ENCODE measurements at places on chromosomes 1 and 21.
A peak's percentile ranks its signal among the peaks of the same experiment; 100 is the strongest.

DNA sequence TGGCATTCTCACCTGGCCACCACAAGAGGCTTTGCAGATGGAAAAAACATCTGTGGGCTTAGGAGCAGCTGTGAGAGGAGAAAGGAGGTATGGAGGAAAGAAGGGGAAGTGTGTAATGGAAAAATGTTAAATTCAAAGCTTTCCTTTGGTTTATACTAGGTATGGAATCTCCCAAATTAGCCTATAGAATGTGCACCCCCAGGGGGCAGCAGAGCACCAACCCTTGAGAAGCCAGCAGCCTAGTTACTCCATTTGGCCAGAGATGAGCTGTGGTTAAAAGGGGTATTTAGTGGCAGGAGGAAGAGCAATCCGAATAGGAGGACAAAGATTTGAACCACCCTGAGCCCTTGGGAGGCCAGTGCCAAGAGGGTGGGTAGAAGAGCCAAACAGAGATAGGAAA is 97.5 kb upstream of the CTTNBP2NL start:
- DNase-seq, result peak; percentile 93

DNA sequence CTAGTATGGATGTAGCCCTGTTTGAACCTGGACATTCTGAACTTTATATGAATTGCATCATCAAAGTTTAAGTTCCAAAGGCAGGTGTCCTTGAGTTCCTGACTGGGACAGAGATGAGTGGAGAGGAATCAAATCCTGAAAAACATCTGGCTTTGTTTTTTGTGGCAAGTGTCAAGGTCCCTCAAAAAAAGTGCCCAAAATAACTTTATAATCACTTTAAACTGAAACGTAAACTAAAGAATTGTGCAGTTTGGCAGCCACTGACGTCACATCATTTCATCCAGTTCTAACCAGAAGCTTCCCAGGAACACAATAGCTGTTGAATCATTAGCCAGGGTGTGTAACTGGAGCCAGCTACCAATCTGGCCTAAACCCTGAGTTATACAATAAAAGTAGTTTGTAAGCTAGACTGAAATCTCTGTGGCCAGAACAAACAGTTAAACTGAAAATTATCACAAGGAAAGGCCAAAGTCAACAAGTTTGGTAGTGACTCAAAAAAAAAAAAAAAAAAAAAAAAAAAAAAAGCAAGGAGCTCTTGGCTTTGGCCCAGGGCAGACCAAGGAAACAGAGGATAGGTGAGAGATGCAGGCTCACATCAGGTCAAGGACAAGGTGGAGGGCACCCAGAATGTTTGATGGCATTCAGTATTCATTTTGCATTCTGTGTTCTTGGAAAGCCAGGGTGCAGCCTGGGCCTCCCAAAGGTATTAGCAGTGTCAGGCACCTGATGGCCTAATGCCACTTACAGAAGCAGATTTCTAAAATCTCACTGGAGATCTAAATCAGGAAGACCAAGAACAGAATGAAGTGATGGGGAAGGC is 74.3 kb downstream of the TNFSF18 start:
- DNase-seq, result no peak

GRCh38 chr1:33997127-33998036 is 133.5 kb downstream of the HMGB4 start:
- no peak for DNase-seq

DNA sequence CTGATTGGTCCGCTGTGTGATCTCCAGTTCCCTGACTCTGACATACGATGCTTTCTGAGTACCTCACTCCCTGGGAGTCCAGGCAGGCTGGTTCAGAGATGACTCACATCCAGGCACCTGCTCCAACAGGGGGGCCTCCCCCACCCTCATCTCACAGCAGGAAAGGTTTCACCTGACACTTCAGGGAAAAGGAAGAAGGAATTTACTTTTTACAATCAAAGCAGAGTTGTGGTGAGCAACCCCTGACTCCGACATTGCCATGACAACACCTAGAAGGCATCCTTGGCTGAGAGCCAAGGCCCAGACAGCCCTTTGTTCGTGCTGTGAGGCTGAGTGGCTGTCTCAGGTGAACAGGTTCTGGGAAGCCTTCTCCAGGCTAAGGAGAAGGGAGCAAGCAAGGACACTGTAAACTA is 164.6 kb upstream of the GJB5 start:
- DNase-seq, result peak; percentile 91
